Inflammatory macrophage (primary cell): ENCODE measurements at places on chromosomes 4 and X.
A peak's percentile ranks its signal among the peaks of the same experiment; 100 is the strongest.

DNA sequence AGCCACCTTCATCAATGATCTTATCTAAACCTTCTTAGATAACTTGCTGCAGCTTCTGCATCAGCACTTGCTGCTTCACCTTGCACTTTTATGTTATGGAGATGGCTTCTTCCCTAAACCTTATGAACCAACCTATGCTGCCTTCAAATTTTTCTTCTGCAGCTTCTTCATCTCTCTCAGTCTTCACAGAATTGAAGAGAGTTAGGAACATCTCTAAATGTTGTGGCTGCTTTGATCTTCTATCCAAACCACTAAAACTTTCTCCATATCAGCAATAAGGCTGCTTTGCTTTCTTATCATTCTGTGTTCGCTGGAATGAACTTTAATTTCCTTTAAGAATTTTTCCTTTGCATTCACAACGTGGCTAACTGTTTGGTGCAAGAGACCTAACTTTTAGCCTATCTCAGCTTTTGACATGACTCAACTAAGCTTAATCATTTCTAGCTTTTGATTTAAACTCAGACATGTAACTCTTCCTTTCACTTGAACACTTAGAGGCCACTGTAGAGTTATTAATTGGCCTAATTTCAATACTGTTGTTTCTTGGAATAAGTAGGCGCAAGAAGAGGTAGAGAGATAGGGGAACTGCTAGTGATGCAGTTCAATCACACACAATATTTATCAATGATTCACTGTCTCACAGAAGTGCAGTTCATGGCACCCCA is 36.1 kb upstream of the CORIN start:
- DNase-seq = no peak

DNA sequence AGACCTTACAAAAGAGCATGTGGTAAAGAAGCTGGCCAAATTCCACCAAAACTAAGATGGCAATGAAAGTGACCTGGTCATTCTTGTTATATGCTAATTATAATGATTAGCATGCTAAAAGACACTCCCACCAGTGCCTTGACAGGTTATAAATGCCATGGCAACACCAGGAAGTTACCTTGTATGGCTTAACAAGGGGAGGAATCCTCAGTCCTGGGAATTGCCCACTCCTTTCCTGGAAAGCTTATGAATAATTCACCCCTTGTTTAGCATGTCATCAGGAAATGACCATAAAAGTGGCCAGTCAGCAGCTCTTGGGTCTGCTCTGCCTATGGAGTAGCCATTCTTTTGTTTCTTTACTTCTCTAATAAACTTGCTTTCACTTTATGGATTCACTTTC is 87.9 kb downstream of the UPRT start:
- DNase-seq = no peak

GRCh38 chr4:38738940-38739803 is 43.6 kb downstream of the TLR10 start:
- DNase-seq = no peak

GRCh38 chr4:2961811-2962441 is 1.3 kb downstream of the NOP14 start:
- no peak for DNase-seq

- DNase-seq = no peak
These were observed 143.9 kb downstream of the BCOR start for GRCh38 chrX:39953879-39954278.

DNA sequence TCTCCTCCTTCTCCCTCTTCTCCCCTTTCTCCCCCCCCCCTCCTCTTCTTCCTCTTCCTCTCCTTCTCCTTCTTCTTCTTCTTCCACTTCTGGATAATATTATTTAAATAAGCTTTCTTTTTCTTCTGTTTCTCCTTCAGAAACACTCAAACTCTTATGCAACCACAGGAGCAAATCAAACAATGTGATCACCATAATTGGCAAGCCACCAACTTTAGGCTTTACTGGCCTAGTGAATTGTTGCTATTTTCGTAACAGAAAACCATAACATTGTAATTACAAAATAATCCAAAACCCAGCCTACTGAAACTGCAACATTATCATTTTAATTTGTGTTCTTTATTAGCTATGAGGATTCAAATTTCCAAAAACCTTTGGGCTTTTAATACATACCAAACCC is 14.3 kb downstream of the DCAF8L1 start:
- no peak for DNase-seq

GRCh38 chr4:73258436-73258685 is 237 bp downstream of the ANKRD17 start:
- no peak for DNase-seq

DNA sequence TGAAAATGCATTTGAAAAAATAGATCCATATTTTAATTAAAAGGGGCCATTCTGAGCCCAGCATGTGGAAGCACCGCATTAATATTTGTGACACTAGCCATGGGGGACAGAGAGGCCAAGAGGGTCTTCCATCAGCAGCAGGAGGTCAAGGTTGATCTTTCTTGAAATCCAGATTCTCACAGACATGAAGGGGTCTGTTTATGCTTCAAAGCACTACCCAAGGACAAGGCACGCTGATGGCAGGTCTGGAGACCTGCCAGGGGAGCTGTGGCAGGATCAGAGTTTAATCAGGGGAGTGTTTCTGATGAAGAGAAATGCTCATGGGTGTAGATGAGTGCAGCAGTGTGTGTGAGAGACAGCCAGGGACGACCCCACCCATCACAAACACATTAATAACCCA is 243.3 kb downstream of the LDB2 start:
- no peak for DNase-seq

DNA sequence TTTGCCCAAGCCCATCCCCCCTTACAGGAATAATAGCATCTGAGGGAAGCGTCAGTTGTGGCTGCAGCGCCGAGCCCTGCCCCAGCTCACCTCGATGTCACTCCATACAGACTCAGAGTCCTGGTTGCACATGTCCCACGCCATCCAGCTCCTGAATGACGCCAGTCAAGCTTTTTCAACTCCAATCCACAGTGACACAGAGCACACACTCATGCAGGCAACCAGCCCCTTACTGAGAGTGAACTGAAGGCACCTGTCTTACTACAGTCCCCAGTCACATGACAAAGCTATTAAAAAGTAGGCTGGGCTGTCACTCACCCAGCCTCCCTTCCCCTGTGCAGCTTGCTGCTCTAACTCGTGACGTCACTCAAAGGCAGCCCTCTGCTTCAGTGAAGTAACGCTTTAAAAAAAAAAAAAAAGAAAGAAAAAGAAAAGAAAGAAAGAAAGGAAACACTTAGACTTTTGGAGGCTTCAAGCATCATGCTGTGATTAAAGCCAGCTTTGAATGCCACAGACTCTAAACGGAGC is at the start of gene PPARGC1A:
Gene PPARGC1A, minus strand, starts transcription at position 234 of the 528 bp plus-strand sequence. Its CDS starts 90 bp downstream, at position 144.
- DNase-seq = no peak

DNA sequence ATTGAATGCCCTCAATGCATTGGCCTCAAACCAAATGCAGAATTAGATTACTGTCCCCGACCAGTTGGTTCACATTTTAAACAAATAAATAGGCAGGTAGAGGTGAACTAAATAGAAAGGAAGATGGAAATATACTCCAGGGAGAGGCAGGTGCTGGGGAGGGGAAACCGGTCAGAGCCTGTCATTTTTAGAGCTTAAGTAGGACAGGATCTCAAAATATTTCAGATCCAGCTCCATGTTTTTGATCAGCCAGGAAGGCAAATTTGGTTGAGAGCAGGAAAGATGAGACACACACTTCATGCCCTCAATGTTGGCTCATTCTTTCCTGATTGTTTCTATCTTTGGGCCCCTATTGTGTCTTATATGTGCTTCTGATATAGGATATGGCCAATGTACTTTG is 206.7 kb downstream of the SHROOM3 start:
- DNase-seq = no peak

- DNase-seq = no peak
These were observed 204.4 kb downstream of the PARM1 start for GRCh38 chr4:75137302-75137701.

- DNase-seq = no peak
These were observed 57.7 kb downstream of the PRPS1 start for GRCh38 chrX:107686026-107686425.

DNA sequence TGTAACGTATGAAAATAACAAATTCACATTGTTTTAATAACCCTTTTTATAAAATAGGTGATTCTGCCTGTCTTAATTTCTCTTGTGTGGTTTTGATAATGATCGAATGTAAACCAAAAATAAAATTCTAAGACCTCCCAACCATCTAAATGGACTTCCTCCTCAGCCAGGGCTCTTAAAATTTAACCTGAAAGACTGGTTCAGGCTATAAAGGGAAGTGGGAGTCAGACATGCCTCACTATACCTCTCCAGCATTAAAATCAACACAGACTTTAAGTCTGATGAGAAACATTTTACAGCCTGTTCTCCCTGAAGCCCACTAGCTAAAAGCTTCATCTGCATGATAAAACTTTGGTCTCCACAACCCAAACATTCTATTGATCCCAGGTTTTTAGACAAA is 97.6 kb upstream of the STIM2 start:
- DNase-seq = no peak

DNA sequence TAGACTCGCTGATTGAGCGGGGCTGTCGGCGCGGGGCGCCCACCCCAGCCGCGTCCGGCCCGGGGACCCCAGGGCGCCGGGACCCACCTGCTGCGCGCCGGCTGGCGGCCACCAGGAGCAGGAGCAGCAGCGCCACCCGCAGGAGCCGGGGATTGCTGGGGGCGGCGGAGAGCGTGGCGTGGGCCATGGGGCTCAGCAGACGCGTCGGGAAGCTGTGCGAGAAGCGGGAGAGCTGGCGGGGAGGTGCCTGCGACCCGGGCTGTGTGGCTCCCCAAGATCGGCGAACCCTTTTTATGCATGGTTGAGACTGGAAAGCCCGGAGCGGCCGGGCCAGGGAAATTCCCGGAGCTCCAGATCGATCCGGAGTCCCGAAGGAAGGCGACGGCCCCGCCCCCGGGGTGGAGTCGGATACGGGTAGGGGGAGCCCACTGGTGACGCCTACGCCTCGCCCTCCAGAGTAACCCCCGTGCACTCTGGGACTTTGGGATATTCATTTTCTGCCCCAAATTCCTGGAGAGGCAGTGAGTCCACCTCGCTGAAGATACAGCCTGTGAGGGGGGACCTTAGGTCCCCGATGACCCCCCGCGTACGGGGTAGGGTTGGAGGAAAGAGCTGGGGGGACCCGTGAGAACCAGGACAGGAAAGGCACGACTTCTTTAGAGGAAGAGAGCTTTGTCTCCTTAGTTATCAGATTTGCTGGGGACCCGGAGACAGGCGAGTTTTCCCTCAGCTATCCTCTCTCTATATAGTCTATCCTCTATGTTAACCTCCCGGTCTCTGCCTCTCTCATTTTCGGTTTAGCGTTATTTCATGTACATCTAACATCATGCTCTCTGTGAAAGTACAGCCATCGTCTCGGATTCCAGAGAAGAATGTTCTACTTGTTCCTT is at the start of gene CXCL3:
Gene CXCL3, minus strand, starts transcription at position 265 of the 890 bp plus-strand sequence. Its CDS starts 78 bp downstream, at position 187.
- DNase-seq = peak; percentile 46

DNA sequence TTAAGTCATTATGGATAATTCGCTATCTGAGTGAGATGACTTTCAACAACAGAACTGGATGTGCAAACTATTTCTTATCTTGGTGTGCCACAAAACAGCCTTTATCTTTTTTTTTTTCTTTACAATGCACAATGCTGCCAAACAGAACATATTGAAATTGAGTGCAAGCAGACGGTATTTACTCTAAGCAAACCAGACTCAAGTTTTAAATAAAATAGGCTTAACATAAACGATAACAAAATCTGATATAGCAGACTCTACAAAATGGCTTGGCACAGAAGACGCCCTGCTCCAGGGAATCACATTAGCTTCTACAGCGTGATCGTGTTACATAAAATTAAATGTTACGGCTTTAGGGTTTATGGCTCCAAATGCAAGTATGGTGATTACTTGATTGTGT is 9.6 kb upstream of the STK32B start:
- no peak for DNase-seq

DNA sequence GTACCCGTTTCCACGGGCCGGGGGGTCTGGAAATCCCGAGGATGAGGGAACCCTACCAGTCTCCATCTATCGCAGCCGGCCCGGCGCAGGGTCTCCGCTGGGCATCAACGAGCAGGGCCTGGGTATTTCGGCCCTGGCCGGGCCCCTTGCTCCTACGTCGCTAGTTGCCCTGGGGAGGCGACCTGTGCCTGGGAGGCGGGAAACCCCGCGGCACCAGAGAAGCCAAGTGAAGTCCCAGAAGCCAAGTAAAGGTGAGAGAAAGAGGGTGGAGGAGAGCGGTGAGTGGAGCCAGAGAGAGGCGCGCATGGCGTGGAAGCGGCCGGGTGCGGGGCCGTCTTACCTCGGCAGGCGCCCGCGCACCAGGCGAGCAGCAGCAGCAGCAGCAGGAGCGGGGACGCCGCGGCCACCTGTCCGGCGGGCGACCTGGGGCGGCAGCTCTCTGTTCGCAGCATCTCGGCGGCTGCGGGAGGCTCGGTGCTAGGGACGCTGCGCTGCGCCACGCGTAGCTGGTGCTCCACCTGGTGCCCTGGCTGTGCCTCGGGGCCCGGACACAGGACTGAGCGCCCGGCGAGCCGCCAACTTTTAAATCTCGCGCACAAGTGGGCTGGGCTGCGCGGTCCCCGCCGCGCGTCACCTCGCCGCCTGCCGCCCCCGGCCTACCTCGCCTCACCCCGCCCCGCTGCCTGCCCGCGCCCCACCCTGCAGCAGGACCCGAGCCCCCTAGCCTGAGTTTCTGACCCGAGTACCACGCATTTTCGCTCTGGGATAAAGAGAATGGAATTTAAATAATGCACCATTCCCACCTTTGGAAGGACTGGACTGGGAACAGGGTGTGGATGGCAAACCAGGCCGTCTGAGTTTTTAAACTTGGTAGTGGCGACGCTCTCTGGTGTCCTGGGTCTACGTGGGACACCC is at the start of gene NMU:
Gene NMU, minus strand, starts transcription at position 558 of the 915 bp plus-strand sequence. Its CDS starts 106 bp downstream, at position 452.
- no peak for DNase-seq

- DNase-seq = no peak
These were observed 142.1 kb downstream of the CPEB2 start for GRCh38 chr4:15144249-15144966.

GRCh38 chr4:123564758-123565346 is 168.3 kb downstream of the SPRY1 start:
- DNase-seq = peak; percentile 83

- no peak for DNase-seq
These were observed 443.9 kb downstream of the KLHL4 start for GRCh38 chrX:87961471-87961870.

DNA sequence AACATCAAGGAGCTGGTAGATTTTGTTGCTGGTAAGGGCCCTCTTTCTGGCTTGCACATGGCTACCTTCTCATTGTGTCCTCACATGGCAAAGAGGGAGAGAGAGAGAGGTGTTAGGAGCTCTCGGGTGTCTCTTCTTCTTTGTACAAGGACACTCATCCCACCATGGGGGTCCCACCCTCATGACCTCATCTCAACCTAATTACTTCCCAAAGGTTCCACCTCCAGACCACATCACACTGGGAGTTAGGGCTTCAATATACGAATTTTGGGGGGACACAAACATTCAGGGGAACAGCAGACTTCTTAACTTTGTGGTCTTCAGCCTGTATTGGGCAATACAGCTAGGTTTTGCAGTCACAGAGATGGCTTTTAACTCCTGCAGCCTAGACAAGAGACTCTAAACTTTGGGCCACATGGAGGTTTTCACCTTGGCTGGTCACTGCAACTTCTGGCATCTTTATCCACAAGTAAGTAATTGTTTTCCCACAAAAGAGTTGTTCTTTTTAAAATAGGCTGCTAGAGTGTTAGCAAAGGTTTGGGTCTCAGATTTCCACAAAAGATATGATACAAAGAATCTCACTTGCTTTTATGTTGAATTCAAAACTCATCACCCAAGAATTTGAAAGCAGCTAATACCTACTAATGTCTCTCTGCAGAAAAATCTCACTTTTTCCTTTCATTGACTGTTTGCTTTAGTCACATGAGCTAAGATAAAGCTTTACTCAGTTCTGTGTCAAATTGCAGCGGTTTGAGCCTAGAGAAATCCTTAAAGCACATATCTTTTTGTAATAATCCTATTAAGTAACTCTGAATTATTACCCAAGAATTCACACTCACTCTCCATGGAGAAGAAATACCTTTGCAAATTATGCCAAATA is 39.6 kb upstream of the BBS12 start:
- no peak for DNase-seq

GRCh38 chr4:83504503-83504902 is 19.6 kb upstream of the ABRAXAS1 start:
- no peak for DNase-seq
